Naive B cell (primary cell): ENCODE measurements at places on chromosomes 6 and 20. TPM values are rescaled to one million over a fixed set of nuclear protein-coding genes. Genes with fewer than 3 reads are reported as not detected.

DNA sequence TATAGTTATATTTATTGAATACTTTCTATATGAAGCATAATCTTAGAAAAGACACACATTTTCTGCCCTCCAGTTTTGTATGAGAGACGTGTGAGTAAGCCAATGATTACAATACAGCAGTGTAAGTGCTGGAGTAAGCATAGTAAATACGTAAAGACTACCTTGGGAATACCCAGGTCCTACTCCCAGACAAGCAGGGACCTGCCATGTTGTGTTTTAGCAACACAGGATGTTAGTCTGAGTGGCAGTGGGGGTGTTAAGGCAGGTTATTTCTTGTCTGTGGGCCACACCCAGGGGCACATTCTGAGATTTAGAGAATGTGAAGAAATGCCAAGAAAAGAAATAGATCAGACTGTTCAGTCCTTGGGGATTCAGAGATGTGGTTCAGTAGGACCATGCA, 34.3 kb upstream of the RNF144B start:
- H3K27me3 ChIP-seq = no peaks in the 10 kb centered on the region
- DNase-seq = no peak
- no peaks in the 10 kb centered on the region for H3K36me3 ChIP-seq
- peaks cover 11% of the 10 kb centered on the region for H3K4me1 ChIP-seq

DNA sequence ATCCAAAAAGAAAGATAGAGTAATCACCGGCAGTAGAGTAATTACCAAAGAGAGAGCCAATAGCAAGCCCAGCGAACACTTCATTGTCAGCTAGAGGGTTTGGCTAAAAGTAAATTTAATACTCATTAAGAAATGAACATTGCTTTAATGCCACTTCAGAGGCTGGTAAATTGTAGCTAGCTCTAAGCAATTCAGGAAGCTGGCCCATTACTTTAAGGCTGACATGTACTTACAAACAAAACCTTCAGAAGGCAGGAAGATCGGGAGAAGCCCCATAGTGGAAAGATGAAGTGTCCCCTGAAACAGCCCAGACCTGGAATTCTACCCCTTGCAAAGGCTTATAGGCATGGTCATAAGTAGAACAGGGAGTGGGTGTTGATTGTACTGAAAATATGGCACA, 396.6 kb upstream of the ID4 start:
- DNase-seq = no peak
- H3K27me3 ChIP-seq = no peaks in the 10 kb centered on the region
- no peaks in the 10 kb centered on the region for H3K4me1 ChIP-seq
- no peak overlapping the region for H3K4me3 ChIP-seq
- H3K36me3 ChIP-seq = no peaks in the 10 kb centered on the region

DNA sequence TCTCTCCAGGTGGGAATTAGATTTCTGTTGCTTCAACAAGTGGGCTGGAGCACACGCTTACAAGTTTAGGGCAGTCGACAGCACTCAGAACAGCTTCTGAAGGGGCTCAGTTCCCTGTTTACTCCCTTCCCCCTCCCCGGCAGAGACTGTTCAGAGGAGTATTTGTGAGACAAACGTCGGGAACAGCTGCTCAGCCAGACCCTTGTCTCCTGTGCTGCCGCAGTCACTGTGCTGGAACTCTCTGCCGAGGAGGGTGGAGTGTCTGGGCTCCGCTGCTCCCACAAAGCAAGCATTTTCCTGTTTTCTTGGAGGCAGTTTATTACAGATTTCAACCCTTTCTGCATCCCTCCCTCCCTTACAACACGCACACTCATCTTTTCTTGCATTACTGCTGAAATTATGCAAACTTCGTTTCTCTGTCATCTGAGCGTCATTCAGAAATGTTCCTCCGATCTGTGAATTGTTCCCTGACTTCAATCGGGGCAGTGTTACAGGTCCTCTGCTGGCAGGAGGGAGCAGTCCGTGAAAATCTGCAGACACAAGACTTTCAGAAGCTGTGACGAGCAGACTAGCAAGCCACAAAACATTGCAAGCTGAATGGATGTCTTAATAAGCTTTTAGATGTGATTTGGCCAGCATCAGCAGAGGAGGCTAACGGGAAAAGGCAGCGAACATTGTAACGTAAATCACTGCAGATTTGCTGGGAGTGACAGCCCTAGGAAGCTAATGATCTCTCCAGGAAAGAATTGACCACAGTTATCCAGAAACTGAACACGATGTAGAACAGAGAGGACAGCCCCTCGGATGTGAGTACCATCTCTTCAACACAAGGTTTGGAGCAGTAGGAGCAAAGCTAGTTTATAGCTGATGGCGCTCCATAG, 76.2 kb downstream of the LYRM2 start:
- H3K4me1 ChIP-seq = no peaks in the 10 kb centered on the region
- H3K27me3 ChIP-seq = peaks cover 3% of the 10 kb centered on the region
- H3K4me3 ChIP-seq = no peak overlapping the region
- DNase-seq = no peak
- H3K36me3 ChIP-seq = peaks cover 2% of the 10 kb centered on the region

- no peaks in the 10 kb centered on the region for H3K36me3 ChIP-seq
- DNase-seq = no peak
- H3K27me3 ChIP-seq = peaks cover 15% of the 10 kb centered on the region
- no peak overlapping the region for H3K27ac ChIP-seq
Measured at GRCh38 chr6:82337688-82338257, 25.8 kb upstream of the TPBG start.

DNA sequence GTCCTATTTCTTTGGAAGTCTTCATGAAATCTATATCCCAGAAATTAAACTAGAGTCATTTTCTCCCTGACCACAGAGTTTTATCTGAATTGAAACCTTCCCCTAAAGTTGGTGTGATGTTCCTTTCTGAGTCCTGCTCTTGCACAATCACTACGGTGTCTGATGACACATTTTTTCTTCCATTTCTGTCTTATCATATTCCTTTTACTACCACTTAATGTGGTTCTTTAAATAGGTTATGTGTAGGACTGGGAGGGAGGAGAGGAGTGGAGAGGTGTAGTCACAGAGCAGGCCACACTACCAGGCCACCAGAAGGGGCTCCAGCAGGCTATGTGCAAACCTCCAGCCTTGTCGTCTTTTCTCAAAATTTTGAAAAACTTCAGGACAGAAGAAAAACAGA, 39.7 kb upstream of the ATXN1 start:
- H3K36me3 ChIP-seq = no peaks in the 10 kb centered on the region
- H3K27me3 ChIP-seq = no peaks in the 10 kb centered on the region
- DNase-seq = no peak
- no peak overlapping the region for H3K4me3 ChIP-seq
- no peaks in the 10 kb centered on the region for H3K4me1 ChIP-seq

DNA sequence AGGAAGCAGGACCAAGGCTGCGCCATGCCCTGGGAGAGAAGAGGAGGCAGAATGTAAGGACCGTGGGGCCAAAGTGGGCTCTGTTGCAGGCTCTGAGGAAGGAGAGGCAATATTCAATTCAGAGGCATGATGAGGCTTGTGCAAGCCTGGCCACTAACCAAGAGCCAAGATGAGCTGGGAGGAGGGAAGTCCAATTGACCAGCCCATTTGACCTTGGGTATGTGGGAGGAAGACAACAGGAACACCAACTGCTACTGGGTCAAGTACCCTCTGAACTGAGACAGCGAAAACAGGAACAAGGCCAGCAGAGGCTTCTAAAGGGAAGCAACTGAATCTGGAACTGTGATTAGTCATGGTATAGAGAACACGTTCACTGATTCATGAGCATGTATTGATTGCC, 779.6 kb downstream of the MAFB start:
- H3K4me3 ChIP-seq = no peak overlapping the region
- H3K36me3 ChIP-seq = no peaks in the 10 kb centered on the region
- H3K27ac ChIP-seq = no peak overlapping the region
- no peak for DNase-seq

GRCh38 chr6:34839666-34840352, 47.9 kb downstream of the BLTP3A start:
- DNase-seq = no peak
- H3K27ac ChIP-seq = no peak overlapping the region
- no peak overlapping the region for H3K4me3 ChIP-seq
- no peaks in the 10 kb centered on the region for H3K4me1 ChIP-seq
- peaks cover 14% of the 10 kb centered on the region for H3K36me3 ChIP-seq
- H3K27me3 ChIP-seq = no peaks in the 10 kb centered on the region

DNA sequence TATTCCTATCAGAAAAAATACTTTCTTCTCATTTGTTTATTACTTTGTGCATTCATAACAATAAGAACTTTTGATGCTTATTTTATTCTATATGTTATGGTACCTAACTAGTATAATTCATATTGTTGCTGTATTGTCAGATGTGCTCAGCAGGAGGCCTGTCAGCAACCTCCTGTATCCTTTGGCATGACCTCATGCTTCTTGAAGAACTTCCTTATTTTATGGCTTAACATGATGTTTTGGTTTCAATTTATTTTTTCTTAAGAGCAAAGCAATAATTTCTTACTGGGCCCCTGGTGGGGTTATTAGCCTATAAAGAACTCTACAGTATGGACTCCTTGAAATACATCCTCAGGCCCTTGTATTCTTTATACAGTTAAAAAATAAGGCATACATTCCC, 17.3 kb downstream of the GGTLC1 start:
- no peaks in the 10 kb centered on the region for H3K4me1 ChIP-seq
- no peaks in the 10 kb centered on the region for H3K36me3 ChIP-seq
- no peak overlapping the region for H3K4me3 ChIP-seq
- no peak for DNase-seq

DNA sequence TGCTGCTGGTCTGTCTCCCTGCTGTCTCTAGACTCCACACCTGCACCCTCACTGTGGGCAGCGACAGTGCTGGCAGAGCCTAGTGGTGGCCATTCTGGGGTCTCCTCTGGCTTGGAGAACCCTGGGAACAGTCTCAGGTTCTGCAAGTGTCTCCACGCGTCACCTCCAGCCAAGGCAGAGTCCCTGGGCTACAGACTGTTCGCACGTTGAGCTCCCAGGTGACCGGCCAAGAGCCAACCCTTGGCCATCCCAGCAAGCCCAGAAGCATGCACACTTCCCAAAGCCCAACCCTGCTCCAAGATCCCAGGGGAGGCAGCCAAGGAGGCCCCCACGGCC, 4.8 kb downstream of the EEF1A2 start:
- peaks cover 8% of the 10 kb centered on the region for H3K4me1 ChIP-seq
- no peak overlapping the region for H3K27ac ChIP-seq
- no peak overlapping the region for H3K4me3 ChIP-seq
- peaks cover 14% of the 10 kb centered on the region for H3K36me3 ChIP-seq
- H3K27me3 ChIP-seq = peaks cover 21% of the 10 kb centered on the region

DNA sequence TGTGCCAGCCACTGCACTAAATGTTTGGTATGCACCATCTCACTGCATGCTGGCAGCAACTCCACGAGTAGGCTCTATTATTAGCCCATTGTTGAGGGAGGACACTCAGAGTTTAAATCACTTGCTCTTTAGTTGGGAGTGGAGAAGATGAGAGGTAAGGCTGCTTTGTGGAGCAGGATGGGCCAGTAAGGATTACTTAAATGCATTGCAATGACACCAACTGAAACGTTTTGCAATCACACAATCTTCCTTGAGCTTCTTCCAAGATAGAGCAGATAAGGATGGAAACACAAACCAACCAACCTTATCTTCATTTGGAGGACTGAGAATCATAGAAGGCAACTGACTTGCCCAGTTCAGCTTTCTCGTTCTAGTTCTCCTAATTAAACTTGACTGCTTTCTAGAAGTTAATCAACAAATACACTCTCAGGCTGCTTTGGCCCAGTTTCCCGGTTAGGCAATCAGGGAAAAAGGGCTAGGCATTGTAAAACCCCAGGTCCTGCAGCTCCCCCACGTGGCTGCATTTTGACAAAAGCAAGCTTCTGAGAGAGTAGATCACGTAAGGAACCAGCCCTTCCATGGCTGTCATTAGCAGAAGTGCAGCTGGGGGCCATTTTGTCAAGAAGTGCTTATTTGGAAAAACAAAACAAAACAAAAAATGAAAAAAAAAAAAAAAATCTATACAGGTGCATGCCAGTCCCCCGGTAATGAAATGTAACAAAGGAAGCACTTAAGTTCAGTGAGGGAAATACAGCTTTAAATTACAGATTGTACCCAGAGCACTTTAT, 130.6 kb downstream of the BCAS1 start:
- H3K4me1 ChIP-seq = peaks cover 58% of the 10 kb centered on the region
- peak overlapping the region; percentile 88 for H3K27ac ChIP-seq
- H3K36me3 ChIP-seq = no peaks in the 10 kb centered on the region
- H3K4me3 ChIP-seq = peak overlapping the region; percentile 55

GRCh38 chr6:37788259-37788658, 31.3 kb upstream of the ZFAND3 start:
- no peaks in the 10 kb centered on the region for H3K36me3 ChIP-seq
- H3K27me3 ChIP-seq = peaks cover 6% of the 10 kb centered on the region
- no peak for DNase-seq
- H3K27ac ChIP-seq = no peak overlapping the region
- peaks cover 25% of the 10 kb centered on the region for H3K4me1 ChIP-seq

GRCh38 chr20:1094751-1095150, 23.7 kb upstream of the PSMF1 start:
- H3K27ac ChIP-seq = no peak overlapping the region
- H3K4me1 ChIP-seq = no peaks in the 10 kb centered on the region
- peaks cover 26% of the 10 kb centered on the region for H3K36me3 ChIP-seq
- H3K4me3 ChIP-seq = no peak overlapping the region
- peaks cover 5% of the 10 kb centered on the region for H3K27me3 ChIP-seq

DNA sequence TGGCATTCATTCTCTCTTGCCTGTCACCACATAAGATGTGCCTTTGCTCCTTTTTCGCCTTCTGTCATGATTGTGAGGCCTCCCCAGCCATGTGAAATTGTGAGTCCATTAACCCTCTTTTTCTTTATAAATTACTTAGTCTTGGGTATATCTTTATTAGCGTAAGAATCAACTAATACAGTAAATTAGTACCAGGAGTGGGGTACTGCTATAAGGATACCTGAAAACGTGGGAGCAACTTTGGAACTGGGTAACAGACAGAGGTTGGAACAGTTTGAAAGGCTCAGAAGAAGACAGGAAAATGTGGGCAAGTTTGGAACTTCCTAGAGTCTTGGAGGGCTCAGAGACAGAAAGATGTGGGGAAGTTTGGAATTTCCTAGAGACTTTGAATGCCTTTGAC, 46.6 kb downstream of the RNF182 start:
- peaks cover 21% of the 10 kb centered on the region for H3K36me3 ChIP-seq
- peaks cover 22% of the 10 kb centered on the region for H3K27me3 ChIP-seq
- no peaks in the 10 kb centered on the region for H3K4me1 ChIP-seq
- DNase-seq = no peak

GRCh38 chr20:43800186-43800585, 73.4 kb upstream of the GTSF1L start:
- no peaks in the 10 kb centered on the region for H3K4me1 ChIP-seq
- H3K27me3 ChIP-seq = no peaks in the 10 kb centered on the region
- H3K4me3 ChIP-seq = no peak overlapping the region
- DNase-seq = no peak

GRCh38 chr6:119348748-119349360, 707 bp downstream of the MAN1A1 start:
- H3K27me3 ChIP-seq = no peaks in the 10 kb centered on the region
- peak overlapping the region; percentile 91 for H3K4me3 ChIP-seq
- H3K36me3 ChIP-seq = no peaks in the 10 kb centered on the region
- H3K27ac ChIP-seq = peak overlapping the region; percentile 94
- DNase-seq = peak; percentile 31

GRCh38 chr6:129350278-129350677, 359.7 kb downstream of the ARHGAP18 start:
- DNase-seq = no peak
- no peaks in the 10 kb centered on the region for H3K36me3 ChIP-seq
- H3K4me1 ChIP-seq = no peaks in the 10 kb centered on the region

The MYBL2 gene
- 65.0 TPM for polyA plus RNA-seq

The SMLR1 gene
- not detected for polyA plus RNA-seq

The SPACA1 gene
- not detected for polyA plus RNA-seq

The CPNE5 gene
- 90.1 TPM for polyA plus RNA-seq

The BPI gene
- not detected for polyA plus RNA-seq

The HLA-DQB1 gene
- 1,341 TPM for polyA plus RNA-seq

The AFG1L gene
- polyA plus RNA-seq = 2.6 TPM

The NRN1 gene
- polyA plus RNA-seq = not detected

The NRSN2 gene
- 9.8 TPM for polyA plus RNA-seq

The PKHD1 gene
- polyA plus RNA-seq = not detected

The ZFP64 gene
- 9.0 TPM for polyA plus RNA-seq

The TRIM40 gene
- not detected for polyA plus RNA-seq

The FAM209B gene
- 0.73 TPM for polyA plus RNA-seq
